ENCODE measurements at places on chromosomes 13 and 19.
A peak's percentile ranks its signal among the peaks of the same experiment; 100 is the strongest.

DNA sequence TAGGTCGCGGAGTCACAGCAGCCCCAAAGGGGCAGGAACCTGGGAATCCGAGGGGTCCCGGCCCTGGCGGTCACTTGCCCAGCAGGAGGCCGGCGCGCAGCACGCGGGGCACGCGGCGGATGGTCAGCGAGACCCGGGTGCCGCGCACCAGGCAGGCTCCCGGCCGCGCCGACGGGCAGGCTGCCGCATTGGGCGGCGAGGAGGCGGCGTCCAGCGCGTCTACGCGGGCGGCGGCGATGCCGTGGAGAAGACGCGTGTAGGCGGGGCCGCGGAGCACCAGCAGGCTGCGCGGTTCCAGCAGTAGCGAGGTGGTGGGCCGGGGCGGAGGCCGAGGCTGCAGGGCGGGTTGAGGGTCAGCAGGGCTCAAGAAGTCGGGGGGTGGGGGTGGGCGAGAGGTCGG is 607 bp upstream of the SYNE4 start:
- DNase-seq: peak; percentile 62

- DNase-seq: peak; percentile 92
Observed at GRCh38 chr13:46172531-46172991, 9.4 kb downstream of the LCP1 start.

- DNase-seq: peak; percentile 64
Observed at GRCh38 chr19:50415661-50416033, 3.1 kb upstream of the SPIB start.

GRCh38 chr19:41114132-41114531 is at the start of gene CYP2F1:
Gene CYP2F1 (plus strand): TSS chr19:41114432. CDS start chr19:41116189, 1,757 bp downstream.
- DNase-seq: no peak

DNA sequence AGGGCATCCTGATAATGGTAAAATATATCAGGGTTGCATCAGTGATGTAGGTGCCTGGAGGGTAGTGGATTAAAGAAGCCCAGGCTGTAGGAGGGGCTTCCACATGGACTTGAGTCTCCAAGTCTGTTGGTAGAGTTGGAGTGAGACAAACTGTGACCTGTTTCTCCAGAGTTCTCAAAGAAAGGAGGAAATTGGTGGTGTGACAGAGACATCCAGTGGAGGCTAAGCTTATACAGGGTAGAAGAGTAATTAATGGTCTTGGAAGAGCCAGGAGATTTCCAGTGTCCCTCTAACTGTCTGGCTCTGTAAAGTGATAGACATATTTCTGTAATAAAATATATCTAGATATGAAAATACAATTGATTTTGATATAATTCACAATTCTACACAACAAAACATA is 61.1 kb downstream of the GPC5 start:
- peak; percentile 6 for DNase-seq

GRCh38 chr13:35699825-35700510 is 223.5 kb upstream of the MAB21L1 start:
- no peak for DNase-seq

DNA sequence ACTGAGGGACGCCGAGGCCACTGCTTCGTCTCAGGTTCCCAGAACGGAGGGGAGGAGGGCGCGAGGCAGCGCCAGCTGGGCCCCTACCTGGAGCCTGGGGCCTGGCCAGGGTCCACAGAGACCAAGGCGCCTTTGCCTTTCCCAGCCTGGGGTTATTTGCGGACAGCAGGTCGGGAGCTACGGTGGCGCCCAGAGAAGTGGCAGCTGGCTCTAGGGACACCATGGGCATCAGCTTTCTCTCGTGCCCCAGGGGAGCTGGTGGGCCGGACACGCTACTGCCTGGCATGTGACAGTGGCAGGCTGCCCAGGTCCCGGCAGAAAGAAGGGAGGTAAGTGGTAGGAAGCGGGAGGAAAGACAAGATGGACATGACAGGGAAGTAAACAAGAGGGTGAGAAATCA is 19.0 kb downstream of the AKT2 start:
- DNase-seq: no peak
